ENCODE measurements at places on chromosomes 3 and 15.

- no peak for DNase-seq
Observed at GRCh38 chr3:183812761-183813445, 12.5 kb downstream of the MAP6D1 start.

GRCh38 chr15:92892201-92892555, 7.9 kb upstream of the CHD2 start:
- no peak for DNase-seq

DNA sequence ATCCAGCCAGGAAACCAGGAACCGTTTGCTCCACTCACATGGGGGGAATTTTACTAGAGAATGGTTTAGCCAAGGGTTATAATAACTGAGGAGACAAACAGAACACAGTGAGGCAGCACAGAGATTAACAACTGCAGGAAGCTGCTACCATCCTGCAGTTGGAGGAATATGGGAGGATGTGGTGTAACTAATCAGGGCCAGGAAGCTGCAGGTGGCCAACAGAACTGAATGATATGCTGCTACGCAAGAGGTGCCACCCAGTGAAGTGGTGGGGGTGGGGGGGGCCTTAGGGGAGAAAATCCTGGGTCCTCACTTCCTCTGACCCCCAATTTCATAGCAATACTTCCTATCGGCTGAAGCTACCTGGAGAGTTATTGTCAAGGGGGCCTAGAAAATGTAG, 306.4 kb upstream of the STT3B start:
- DNase-seq: no peak

DNA sequence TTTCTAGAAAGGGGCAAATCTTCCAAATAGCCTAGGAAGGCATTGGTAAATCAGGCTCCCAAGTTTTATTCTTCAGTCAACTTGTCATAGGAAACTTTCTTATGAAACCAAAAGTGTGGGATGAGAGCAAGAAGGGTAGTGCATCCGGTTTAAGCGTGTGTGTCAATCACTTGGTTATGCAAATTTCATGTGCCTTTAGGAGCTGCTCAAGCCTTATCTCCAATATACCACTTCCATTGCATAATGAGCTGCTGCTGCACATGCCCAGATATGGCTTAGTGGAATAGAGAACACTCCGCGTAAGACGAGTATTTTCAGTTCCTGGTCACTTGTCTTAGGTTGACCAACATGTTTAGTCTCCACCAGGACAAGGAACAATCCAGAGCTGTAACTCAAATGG, 242.1 kb downstream of the CBLB start:
- DNase-seq: no peak

GRCh38 chr3:141708367-141708766, 29.7 kb upstream of the RNF7 start:
- no peak for DNase-seq

GRCh38 chr15:58597943-58598828, 151.3 kb downstream of the ADAM10 start:
- no peak for DNase-seq

GRCh38 chr3:72829701-72830100, 18.5 kb downstream of the SHQ1 start:
- DNase-seq: no peak

DNA sequence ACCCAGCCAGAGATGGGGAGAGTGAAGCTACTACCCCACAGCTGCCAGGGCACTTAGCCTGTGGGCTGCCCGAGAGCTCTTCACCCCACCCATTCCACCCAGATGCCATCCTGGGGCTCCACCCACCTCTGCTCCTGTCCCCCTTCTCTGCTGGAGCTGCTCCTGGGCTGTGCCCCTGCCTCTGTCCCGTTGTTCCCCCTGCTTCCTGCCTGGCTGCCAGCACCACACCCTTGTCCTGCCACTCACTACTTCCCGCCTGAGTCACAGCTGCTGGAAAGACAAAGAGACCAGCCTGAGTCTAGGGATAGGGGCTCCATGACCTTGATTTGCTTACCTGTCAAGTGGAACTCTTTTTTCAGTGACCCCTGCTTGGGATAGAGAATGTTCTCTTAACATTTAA, 12.4 kb downstream of the GNAI2 start:
- DNase-seq: no peak

DNA sequence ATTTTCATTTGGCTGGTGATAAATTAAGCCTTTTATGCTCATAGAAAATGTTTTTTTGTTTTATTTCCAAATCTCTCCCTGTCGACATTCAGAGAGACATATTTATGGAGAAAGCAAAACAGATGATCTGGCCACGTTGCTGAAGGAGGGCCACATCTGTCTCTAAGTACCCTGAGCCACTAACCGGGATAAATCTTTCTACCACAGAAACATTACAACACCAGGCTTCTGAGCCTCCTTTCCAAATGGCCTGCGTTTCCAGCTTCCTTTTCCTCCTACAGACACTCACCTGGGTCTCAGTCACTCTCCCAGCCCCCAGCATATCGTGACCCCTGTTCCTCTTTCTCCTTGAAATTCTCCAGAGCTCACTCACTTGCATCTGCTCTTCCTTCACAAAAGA, 161.0 kb downstream of the ARRDC4 start:
- no peak for DNase-seq

- peak; percentile 41 for DNase-seq
Observed at GRCh38 chr3:57164657-57165573, at the start of gene IL17RD. Gene IL17RD, minus strand, starts transcription at chr3:57165353. Its CDS starts 67 bp downstream, at chr3:57165286.

GRCh38 chr3:110971010-110971601, 100.5 kb upstream of the NECTIN3 start:
- DNase-seq: no peak

DNA sequence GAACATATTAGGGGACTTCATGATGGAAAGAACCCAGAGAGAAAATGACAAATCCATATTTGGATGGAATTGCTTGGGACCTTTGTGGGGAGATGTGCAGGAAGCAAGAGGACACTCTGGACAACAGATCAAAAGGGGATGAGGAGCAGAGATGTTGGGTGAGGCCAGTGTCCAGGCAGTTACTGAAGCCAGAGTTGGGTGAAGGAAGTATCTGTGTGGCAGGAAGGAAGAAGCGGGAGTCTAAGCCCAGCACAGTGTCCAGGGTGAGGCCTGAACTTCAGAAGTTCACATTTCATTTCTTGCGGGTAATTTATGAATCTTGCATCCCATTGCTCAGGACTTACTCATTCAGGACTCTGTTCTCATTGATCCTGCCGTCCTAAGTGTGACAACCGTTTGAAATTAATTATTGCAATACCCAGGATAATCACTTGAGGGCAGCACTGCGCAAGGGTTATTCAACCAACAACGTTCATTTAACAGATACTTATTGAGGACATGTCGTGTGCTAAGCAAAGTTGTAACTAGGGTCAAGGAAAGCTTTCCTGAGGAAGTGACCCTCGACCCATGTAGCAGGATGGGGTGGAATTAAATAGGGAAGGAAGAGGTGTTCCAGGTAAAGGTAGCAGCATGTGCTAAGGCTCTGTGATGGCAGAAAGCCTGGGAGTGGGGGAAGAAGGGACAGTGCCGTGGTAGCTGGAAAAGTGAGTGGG, 61.3 kb upstream of the CMTM8 start:
- peak; percentile 53 for DNase-seq

GRCh38 chr15:66423149-66423548, 36.4 kb downstream of the MAP2K1 start:
- DNase-seq: no peak

GRCh38 chr3:148307443-148307843, 390.3 kb upstream of the AGTR1 start:
- no peak for DNase-seq

GRCh38 chr15:96234109-96234892, 96.2 kb upstream of the NR2F2 start:
- DNase-seq: no peak

- DNase-seq: no peak
Observed at GRCh38 chr3:4753073-4753691, 226.1 kb upstream of the BHLHE40 start.

DNA sequence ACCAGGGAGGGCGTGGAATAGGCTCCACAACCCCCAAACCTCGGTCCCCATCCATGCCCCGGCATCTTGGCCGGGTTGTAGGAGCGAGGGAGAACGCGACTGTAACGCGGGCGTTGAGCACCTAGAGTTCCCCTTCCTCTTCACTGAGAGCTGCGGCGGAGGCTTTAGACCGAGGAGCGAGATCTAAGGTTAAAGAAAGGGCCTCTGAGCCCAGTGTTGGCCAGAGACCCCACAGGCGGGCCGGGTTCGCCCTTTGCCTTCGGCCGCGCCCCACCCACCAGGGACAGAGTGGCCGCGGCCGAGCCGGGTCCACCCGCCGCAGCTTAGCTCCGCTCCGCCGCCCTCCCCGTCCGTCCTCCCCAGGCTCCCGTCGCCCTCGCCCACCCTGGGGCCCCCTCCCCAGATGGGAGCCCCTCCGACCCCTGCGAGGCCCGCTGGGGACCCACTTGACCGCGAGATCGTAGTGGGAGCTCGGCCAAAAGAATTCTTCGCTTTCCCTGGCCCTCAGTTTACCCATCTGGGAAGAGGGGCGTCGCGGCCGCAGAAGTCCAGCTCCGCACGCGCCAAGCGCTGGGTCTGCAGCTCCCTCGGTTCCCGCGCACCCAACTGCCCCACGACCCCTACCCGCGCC, 425 bp downstream of the ANPEP start:
- DNase-seq: no peak

DNA sequence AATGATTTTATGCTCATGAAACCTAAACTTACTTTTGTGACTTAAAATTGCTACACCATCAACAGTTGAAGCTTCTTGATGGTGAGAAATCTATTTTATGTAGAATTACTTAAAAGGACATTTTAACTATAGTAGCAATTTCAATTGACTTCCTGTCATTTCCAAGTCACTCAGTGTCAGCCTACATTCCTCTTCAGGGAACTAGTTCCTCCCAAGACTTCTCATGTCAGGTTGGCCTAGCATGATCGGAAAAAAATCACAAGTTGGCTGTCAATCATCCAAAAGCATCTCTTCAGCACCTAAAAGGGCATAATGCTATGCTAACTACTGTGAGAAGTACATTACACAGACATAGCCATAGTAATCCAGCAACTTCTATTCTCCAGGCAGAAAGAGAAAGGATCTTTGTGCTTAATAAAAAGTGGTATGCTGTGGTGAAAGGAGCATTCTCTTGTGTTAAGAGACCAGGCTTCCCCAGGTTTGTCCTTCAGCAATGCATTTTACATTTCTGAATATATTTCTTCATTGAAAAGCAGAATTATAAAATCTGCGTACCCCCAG, 893.7 kb downstream of the AGBL1 start:
- no peak for DNase-seq

- DNase-seq: no peak
Observed at GRCh38 chr3:134447351-134447750, 38.4 kb downstream of the ANAPC13 start.

- no peak for DNase-seq
Observed at GRCh38 chr3:152270937-152271336, 2.2 kb downstream of the MBNL1 start.

DNA sequence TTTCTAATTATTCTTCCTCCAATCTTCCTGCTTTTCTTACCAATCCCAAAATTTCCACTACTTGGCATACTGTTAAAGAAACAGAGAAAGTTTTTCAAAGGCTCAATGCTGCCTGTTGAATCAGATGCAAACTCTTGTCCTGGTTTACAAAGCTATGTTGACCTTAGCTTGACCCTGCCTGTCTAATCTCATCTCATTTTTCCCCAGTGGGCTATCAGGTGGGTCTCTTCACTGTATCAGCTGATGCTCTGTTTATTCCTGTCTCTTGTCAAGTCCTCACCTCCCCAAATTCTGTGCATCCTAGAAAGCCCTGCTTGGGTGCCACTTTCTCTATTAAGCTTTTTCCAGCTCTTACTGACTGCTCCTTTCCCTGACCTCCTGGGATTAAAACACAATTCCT, 18.2 kb downstream of the NFKBIZ start:
- no peak for DNase-seq

GRCh38 chr3:141386611-141387111, 18.4 kb downstream of the ZBTB38 start:
- DNase-seq: no peak

DNA sequence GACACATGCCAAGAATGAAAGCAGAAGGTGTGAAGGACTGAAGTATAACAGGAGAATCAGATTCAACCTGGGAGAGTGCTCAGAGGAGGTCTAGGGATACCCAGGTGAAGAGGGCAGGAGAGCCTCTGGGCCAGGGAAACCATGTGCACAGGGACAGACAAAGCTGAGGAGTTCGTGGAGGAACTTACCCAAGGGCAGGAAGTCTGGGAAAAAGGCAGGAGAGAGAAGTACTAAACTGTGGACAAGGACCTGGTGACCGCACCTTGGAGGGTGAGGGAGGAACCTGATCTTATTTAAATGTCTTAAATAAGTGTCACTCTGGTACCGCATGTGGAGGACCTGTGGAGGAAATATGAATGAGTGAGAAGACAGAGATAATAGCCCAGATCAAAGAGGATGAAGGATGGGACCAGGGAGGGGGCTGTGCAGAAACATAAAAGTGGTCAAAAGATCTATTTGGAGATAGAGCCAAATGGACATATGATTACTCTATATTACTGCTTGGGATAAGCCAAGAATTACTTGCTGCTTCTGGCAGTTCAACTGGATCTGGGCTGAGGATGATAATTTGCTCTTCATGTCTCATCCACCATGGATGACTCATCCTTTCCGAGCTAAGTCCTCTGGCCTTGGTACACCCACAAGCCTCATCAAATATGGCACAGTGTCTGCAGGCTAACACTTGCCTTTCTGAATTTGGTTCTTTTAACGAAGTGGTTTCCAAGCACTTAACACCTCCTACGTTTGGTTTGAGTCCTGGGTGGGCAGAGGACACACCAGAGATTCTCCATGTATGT, 116.9 kb upstream of the NMNAT3 start:
- no peak for DNase-seq

DNA sequence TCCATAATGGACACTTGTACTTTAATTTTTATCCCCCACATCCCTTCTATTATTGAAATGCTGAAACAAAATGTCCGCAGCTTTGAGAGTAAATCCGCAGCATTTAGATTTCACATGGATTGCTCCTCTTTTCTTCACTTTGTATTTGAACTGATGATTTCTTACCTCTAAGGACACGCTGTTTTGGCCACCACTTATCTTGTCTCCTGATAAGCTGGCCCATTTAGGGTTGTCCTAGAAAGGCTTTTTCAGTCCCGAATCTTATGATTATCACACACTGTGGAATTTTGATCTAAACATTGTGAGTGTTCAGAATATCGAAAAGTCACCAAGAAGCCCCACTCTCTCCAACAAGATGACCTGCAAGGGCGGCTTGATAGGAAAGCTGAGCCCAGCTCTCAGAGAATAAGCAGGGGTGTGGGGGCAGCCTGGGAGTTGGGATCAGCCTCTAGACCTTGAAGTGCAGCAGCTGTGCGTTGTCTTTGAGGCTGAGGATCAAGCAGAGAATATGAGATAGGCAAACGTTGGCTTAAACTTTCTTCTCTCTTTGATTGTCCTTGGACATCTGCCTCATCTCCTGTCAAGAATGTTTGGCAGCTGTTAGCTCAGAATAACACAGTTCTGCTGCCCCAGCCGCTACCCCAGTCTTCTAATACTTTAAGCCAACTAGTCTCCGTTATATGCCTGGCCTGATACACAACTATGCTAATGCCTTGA, 399.7 kb upstream of the NR2F2 start:
- no peak for DNase-seq
